ENCODE measurements at places on chromosomes 6 and 20.

DNA sequence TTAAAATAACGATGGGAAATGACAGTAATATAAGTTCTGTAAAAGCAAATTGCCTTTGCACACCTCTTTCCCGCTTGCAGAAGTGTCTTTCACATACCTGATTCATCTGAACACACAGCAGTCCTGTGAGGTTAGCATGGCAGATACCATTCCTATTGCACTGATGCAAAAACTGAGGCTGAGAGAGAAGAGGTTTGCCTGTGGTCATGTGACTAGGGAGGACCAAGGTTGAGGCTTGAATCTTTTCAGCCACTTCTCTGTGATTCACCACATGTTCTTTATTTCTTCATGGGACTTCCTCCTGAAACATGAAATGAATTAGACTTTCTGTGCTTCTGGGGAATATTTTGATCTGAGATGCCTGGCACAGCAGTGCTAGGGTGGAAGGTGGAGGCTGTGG lies 92.9 kb downstream of the VEGFA start:
- DNase-seq = no peak

GRCh38 chr6:147158881-147159280 lies 45.3 kb upstream of the STXBP5 start:
- no peak for DNase-seq

DNA sequence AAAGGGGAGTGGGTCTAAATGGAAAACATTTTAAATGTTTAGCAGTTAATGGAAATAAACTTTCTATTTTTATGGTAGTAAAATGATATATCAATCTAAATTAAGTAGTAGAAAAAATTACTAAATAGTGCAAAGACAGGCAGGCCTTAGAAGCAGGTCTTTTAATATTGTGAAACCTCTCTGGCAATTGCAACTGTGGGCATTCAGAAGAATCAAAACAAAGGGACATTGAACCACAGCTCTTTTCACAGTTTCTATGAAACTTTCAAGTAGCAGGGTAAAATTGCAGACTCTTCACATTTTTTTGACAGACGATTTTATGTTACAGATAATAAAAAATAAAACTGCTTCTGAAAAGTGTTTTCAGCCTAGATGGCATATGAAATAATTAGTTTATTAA lies 533.7 kb downstream of the BCKDHB start:
- DNase-seq = no peak

DNA sequence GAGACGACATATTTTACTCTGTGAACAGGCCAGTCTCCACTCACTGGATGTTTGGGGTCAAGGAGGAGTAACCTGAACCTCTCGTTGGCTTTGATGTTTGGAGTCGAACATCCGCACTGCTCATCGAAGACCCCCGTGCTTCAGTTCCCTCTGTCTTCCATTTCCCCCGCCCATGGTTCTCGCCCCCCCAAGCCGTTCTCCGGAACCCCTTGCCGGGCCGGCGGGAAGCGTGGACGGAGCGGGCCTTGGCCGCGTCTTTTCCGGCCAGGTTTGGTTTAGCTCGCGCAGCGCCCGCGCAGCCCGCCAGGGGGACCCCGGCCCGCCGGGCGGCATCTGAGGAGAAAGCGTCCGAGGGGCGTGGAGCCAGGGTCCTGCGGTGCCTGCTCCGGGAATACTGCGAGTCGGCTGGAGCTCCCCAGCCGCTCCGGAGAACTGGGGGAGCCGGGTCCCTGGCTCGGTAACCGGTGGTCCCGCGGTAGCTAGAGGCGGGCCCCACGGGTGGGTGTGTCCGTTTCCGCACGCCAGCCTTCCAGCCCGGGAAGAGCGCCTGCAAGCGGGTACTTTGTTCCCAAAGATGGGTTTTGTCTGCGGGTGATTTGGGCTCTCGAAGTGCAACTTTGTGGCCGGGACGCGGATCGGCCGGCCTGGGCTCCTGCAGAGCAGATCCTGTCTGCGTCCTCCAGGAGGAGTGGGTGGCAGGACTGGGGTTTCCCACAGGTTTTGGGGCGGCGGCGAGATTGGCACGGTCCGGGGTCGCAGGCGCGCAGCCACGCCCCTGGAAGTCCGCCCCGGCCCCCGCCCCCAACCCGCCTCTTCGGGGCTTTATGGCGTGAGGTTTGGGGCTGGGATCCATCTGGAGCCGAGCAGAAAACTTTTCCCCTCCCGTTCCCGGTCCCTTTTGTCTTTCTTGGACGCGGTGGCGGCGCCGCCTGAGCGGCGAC lies at the start of gene TMEM200A:
Gene TMEM200A, plus strand, starts transcription at position 852 of the 941 bp plus-strand sequence. CDS start 74,406 bp downstream, outside the sequence.
- DNase-seq = no peak

GRCh38 chr6:11480541-11480940 lies 57.0 kb upstream of the TMEM170B start:
- no peak for DNase-seq

DNA sequence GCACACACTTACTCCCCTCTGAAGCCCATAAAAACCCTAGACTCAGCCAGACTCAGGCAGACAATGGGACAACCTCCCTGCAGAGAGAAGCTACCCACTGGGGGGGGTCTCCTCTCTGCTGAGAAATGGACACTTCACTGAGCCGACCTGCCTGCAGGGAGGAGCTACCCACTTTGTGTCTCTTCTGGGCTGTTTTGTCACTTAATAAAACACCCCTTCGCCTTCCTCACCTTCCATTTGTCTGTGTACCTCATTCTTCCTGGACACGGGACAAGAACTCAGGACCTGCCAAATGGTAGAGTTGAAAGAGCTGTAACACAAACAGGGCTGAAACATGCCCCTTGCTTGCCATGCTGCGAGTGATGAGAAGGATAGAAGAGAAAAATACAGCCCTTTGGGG lies 151.7 kb upstream of the HDDC2 start:
- DNase-seq = no peak

DNA sequence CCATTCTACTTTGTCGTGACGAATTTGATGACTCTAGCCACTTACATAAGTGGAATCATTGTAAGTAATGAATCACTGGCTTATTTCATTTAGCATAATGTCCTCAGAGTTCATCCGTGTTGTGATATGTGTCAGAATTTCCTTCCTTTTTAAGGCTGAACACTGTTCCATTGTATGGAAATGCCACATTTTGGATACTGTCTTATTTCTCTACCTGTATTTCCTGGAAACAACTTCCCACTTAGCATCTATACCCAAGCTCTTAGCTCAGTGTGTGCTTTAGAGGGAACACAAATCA lies 28.8 kb upstream of the GGTLC1 start:
- no peak for DNase-seq

DNA sequence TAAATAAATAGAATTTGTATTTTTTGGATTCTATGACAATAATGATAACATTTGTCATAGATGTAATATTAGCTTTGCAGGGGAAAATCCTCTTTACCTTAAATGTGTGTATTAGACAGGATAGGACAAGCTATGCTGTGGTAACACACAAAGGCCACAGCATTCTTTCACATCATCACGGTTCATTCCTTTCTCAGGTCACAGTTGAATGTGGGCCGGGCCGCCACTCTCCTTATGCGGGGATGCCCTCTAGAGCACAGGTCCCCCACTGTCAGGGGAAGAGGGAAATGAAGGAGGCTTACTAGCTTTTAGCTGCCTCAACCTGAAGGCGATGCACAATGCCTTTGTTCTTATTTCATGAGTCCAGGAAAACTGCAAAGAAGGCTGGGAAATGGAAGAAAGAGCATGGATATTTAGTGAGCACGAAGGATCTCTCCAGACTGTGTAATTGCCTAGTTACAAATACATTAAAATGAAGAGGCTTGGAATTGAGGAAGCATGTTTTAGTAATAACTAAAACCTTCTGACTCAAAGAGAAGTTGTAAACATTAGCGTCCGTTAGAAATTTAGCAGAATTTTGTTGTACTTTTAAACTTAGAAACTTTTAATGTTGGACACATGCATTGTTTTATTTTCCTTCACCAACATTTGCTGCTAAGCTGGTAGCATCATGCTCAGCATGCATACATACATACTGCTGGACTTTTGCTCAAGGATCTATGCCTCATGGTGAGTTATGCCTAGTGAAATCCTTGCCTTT lies 248.9 kb upstream of the FOXQ1 start:
- DNase-seq = no peak

- no peak for DNase-seq
Measured at GRCh38 chr6:169490830-169491229, 211.0 kb downstream of the WDR27 start.

DNA sequence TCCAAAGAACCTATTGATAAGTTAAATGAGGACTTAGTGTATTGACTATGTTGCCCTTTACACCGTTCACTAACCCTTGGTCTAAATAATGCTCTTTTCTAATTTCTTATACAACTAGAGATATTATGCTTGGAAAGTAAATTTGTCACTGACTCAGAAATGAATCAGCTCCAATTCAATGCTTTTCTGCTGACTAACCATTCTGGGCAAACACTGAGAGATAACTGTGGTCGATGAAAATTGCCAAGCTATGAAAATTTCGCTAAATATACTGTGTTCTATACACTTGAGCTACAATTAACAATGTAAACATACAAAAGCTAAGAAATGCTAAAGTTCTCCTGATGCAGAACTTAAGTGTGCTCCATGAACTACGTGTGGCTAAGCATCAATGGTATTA lies 23.1 kb upstream of the FBXO9 start:
- DNase-seq = no peak

DNA sequence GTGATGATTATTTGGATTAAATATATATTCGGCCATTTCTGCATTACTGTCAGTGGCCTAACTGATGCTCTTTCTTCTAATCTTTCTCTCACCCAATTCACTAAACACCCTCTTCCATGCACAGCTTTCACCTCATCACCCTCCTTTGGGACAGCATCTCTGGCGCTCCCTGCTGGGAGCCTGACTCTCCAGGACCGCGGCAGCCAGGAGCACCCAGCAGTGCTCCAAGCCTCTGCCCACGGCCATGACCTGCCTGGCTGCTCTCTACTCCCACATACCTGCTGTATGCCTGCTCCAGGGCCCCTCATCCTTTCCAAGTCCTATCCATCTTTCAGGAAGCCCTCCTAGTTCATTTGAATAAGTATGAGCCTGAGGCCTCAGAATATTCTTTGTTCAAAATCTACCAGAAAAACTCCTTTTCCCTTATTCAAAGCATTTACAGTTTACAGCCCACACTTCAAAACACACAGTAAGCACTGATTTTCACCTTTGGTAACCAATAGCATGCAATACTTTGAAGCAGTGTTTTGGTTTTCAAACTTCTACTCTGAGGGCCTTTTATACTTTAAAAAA lies 15.2 kb downstream of the CTCFL start:
- no peak for DNase-seq

DNA sequence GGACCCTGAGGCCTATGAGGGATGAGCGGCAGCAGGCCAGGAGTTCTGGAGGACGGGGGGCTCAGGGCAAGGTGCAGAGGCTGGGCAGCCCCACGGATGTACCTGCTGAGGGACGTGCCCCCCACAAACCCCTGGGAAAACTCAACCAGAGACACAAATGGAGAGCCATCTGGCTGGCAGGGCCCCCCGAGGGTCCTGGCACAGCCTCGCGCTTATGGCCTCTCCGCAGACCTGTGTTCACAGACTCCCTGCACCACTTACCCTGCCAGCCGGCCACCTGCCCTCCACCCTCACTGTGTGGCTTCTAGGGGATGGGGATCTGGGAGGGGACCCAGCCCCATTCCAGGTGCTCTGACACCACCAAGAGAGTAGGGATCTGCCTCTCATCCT lies 3.4 kb upstream of the ZBTB46 start:
- no peak for DNase-seq

- DNase-seq = no peak
Measured at GRCh38 chr20:38537176-38537575, 43.8 kb upstream of the ADIG start.

GRCh38 chr6:34468378-34468892 lies 2.6 kb downstream of the PACSIN1 start:
- no peak for DNase-seq

DNA sequence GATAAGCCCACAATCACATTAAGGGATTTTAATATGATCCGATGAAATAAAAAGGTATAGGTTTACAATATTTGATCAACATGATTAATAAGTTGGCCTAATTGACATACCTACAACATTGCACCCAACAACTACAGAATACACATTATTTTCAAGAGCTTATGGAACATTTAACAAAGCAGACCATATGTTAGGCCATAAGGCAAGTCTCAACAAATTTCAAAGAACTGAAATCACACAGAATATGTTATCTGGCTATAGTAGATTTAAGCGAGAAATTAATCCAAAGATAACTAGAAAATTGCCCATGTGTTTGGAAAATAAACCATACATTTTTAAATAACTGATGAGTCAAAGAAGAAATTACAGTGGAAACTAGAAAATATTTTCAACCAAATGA lies 126.0 kb upstream of the KCNG1 start:
- DNase-seq = no peak

GRCh38 chr6:136063096-136063495 lies 187.0 kb downstream of the MTFR2 start:
- no peak for DNase-seq

- DNase-seq = no peak
Measured at GRCh38 chr20:45836841-45837240, 3.2 kb downstream of the SNX21 start.

GRCh38 chr6:125050663-125051318 lies 88.6 kb downstream of the RNF217 start:
- DNase-seq = no peak

DNA sequence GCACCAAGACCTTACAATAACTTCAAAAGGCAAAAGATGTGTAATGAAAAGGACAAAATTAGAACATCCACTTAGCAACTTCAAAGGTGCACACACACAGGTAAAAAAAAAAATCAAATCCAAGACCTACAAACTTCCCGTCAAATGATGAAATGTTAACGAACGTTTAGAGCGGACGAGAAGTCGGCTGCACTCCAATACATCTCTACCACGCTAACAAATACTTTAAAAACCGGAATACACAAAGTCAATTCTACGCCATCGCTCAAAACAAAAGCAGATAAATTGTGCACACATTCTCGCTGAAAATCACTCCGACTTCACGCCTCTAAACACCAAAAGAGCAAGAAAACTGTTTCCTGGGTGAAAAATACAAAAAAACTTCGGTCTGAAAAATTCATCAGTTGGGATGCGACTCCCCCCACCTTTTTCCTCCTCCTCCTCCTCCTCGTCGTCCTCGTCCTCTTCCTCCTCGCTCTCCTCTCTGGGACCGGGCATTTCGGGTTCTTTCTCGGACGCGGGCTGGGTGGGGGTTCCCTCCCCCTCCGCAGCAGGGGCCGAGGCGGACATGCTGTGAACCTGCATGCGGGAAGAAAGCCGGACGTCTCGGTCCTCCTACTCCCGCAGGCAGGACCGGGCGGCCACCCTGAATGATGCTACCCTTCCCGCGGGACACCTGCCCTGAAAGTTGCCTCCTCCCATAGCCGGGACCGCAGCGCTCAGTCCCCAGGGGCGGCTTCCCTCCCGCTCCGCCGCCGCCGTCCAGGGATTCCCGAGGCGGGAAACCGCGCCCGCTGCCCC lies 712 bp downstream of the DEK start:
- DNase-seq = no peak

GRCh38 chr6:149392535-149392934 lies 7.5 kb upstream of the SUMO4 start:
- no peak for DNase-seq

Data from NCI-H1105 (cell line).